ENCODE measurements at places on chromosomes 11 and 22.

DNA sequence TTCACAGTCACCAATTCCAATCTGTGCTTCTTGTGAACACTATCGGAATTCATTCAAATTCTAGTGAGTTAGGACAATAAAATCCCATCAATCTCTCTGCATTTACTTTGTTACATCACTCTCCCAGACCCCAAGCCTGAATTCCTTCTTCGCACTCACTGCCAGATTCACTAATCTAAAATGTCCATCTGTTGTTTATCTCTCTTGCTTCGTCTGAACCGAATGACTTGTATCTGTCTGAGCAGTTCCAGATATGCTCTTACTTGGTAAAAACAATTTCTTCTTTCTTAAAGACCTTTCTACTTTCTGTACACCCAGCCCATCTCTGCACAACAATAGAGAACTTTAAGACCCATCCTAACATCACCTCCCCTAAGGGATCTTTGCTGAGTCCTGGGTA is 7.0 kb downstream of the MMP10 start:
- no peak for DNase-seq

- no peak for DNase-seq
Observed at GRCh38 chr11:130208241-130209127, 48.9 kb downstream of the ST14 start.

GRCh38 chr11:64306876-64307622 is 1.7 kb downstream of the ESRRA start:
- DNase-seq: no peak

- no peak for DNase-seq
Observed at GRCh38 chr22:37968452-37969251, 15.2 kb downstream of the POLR2F start.

DNA sequence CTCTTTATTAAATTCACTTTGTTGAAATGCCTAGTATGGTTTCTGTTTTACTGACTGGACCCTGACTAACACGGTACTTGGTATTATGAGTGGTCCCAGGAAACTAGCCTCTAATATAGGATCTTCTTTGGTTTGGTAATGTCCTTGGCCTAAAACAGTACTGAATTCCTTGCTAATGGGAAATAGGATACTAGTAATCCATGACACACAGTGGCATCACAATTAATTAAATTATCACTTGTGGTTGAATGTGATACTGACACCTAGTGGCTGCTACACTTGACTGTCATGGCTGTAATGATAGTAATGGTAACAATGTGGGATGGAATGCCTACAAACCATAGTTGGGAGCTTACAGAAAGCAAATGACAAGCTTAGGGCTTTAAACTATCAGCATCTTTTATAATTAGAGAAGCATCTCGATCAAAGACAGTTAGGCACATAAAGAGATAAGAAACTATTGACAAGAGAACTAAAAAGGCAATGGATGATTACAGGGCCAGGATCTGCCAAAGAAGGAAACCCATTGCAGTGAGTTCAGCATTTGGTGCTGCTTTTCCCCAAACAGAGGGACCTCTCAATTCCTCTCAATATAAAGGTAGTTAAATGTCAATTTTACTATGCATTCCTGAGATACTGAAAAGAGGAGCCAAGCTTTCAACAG is 8.6 kb downstream of the DNHD1 start:
- DNase-seq: no peak

GRCh38 chr11:5968394-5968793 is at the start of gene OR56A5:
OR56A5 (minus strand) TSS chr11:5968494; CDS start chr11:5968494, 0 bp downstream.
- no peak for DNase-seq

DNA sequence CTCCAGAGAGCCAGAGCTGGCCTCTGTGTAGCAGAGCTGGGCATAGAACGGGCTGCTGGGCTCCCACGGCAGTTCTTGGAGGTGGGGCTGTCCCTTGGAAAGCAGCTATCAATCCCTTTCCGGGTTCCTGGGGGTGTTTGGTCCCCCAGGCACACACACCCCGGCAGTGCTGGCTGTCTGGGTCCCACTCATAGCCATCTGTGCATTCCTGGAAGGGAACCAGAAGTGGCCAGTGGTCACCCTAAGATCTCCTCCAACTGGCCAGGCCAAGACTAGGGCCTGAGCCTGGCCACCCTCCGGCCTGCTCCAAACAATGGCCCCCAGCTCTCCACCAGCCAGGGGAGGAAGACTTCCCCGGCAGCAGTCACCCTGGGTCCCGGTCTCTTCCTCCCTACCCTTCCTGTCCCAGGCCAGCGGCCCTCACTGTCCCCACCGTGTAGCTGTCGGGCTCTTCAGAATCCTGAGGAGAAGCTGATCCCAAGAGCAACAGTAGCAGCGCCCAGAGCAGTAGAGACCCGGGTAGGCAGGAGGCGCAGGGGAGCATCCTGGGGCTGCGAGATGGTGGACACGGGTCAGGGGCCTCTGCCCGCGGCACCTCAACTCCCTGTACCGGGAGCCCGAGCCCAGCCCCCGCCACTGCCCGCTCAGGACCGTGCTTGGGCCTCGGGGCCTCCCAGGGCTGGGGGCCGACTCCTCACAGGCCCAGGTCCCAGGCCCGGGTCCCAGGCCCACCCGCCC is 620 bp downstream of the EFEMP2 start:
- no peak for DNase-seq

DNA sequence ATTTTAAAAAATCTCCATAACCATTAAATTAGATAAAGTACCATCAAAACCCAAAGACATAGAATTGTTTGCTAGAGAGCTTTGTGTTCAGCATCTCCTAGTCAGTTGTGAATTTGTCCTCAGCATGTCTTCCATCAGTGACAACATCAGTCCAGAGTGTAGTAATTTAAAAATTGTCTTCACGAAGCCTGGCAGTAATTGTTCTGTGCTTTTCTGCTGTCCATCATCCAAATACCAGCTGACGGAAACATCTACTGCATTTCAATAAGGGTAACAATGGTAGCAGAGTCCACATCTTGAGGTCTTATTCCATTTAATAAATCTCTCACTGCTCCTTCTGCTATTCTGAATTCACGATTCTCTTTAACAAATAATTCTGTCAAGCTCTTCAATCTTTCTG is 121.5 kb downstream of the ATXN10 start:
- no peak for DNase-seq

DNA sequence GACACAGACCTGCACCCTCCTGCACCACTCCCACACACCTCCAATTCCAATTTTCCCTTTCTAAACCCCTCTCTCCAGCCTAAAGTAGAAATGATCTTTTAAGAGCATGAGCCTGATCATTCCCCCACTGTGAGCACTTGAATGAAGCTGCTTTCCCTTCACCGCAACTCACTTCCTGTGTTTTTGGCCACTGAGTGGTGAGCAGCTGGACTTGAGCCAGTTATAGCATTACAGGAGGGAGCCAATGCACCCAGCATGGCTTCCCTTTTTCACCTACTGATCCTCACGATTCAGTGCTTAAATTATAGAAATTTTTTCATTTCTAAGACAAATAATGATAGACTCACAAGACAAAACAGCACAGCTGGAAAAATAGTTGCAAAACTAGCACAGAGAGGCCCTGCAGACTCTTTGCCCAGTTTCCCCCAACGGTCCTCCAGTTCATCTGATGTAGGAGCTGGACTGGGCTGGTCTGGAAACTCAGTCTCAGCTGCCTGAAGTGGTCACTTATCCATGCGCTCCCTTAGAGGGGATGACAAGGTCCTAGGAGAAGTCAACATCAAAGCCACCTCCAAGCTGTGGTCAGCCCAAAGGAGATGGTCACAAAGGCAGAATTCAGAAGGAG is 9.7 kb upstream of the APOL4 start:
- DNase-seq: no peak

DNA sequence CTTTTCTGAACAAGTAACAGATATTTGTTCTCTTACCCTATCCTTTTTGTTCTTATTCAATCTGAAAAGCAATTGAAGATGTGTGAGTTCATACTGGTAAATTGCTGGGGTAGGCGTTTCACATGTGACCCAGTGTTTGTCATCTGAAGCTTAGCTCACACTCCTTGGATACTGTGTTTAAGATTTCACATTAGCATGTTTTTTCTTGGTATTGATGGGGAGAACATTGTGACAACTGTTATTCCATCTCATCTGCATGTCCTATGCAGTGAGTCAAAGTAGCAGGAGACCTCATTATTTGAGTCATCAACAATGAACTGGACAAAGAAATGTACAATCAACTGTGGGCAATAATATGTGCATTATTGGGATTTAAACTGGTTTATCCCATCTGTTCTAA is 691.6 kb upstream of the ANO5 start:
- no peak for DNase-seq

- no peak for DNase-seq
Observed at GRCh38 chr11:2311353-2312133, 9.7 kb downstream of the TSPAN32 start.

GRCh38 chr22:46076651-46077339 is 73.5 kb upstream of the PPARA start:
- no peak for DNase-seq

- DNase-seq: no peak
Observed at GRCh38 chr22:41826430-41827383, 6.2 kb upstream of the SREBF2 start.

GRCh38 chr11:117593065-117593464 is 204.0 kb downstream of the DSCAML1 start:
- no peak for DNase-seq

DNA sequence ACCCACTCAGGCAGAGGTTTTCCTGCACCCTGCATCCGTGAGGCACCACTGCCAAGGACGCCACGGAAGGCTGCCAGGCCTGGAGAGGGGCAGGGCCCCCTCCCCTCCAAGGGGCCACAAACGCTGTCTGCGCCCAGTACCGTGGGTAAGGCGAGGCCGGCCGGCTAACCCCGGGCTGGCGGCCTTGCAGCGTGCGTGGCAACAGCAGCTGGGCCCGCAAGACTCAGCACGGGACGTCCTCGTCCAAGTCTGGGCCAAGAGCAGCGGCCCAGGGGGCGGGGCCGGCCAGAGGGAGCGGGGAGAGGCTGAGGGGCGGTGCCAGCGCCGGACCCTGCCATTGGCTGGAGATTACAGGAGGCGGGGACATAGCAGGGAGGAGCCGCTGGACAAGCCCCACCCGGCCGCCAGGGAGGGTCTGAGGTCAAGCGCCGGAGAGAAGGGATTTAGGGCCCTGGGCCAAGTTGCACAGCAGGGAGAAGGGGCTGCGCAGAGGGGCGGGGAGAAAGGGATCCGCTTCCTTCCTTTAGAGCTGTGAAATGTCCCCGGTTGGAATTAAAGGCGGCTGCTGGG is 16.0 kb downstream of the SLC43A1 start:
- DNase-seq: no peak

GRCh38 chr11:79937676-79938334 is 497.0 kb upstream of the TENM4 start:
- DNase-seq: no peak

GRCh38 chr22:23200898-23201297 is 20.6 kb downstream of the BCR start:
- no peak for DNase-seq

DNA sequence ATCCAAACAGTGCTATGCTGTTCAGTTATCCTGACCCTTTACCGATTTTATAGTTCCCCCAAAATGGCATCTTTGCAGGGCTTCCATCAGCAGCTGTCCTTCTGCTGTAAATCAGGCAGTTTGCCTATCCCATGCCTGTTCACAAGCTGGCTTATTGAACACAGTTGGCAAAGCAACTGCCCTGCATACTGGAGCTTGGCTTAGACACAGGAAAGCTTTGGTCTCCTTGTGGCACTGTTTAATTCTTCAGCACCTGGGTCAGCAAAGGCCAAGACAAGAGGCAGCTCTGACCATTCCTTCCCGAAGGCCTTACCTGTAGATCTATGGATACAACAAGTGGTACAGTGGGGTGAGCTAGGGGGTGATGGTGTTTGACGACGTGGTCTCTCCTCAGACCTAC is 32.2 kb downstream of the TSPAN18 start:
- no peak for DNase-seq

GRCh38 chr11:14317659-14318325 is 41.2 kb downstream of the RRAS2 start:
- no peak for DNase-seq

DNA sequence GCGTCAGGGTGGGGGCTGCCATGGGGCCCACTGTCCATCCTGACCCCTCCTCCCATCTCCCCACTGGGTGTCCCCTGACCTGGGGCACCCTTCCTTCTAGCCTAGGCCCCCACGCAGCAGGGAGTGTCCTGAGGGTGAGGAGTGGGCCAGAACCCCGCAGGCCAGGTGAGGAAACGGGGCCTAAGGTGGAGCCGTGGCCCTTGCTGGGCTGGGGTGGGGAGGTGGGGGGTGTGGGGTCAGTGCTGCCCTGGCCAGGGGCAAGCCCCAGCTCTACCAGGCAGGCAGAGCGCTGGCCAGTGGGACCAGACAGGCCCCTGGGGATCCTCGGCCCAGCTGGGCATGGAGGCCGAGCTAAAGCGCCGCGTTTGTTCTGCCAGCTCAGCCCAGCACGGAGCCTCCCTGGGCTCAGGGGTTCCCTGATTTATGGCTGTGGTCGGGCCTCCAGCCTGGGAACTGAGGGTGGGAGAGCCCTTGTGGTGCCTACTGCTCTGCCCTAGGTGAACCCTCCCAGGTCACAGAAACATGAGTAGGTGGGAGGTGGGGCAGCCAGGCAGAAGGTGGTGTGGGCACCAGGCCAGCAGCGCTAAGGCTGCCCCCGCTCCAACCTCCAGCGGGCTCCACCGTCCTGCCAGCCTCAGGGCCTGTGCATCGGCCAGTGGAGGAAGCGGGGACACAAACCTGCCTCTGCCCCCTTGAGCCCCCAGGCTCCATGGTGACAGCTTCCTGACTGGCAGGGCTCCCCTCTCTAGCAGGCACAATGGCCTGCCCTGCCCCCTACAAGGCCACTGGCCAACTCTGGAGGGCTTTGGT is 22.4 kb downstream of the TRMU start:
- no peak for DNase-seq

- no peak for DNase-seq
Observed at GRCh38 chr22:49011379-49011768, 816.3 kb downstream of the BRD1 start.

GRCh38 chr11:9716275-9717039 is 52.6 kb downstream of the SWAP70 start:
- DNase-seq: no peak

GRCh38 chr11:63901660-63902059 is 15.3 kb downstream of the RCOR2 start:
- DNase-seq: no peak

DNA sequence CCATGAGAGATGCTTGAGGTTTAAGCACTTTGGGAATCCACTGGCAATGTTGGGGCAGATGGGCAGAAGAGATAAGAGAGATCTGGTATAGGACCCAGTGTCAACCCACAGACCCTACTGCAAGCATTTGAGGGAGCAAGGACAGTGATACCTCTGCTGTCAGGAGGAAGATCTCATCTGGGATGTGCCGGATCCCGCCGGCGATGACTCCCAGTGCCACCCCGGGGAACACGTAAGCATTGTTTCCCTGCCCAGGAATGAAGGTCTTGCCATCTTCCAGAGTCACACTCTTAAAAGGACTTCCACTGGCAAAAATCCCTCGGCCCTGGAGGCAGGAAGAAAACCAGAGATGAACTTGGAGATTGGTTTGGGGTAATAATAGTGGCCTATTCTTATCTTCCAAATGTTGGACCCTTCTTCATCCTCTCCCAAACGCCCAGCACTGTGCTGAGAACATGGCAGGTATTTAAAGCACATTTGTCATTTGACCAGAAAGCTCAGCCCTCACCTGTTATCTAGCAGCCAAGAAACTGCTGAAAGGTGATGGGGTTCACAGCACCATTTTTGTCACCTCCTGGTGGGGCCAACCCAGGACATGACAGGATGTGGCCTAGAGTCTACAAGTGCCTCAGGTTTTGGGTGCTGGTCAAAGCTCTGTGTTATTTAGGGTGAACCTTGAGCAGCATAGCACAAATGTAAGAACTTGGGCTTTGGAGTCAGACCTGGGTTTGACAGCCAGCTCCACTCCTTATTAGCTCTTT is 71.7 kb downstream of the CCDC81 start:
- no peak for DNase-seq
